ENCODE measurements at places on chromosomes 4 and X.

DNA sequence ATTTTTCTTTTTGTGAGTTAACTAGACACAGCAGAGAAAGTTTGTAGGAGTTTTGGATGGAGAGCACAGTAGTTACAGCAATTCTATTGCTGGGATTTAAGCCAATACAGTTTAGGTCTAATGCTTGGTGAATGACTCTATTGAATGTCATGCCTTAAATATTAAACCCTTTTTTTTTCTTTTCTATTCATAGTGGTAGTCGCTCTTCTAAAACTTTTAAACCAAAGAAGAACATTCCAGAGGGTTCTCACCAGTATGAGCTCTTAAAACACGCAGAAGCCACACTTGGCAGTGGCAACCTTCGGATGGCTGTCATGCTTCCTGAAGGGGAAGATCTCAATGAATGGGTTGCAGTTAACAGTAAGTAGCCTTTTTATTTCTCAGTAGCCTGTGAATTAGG is 34.8 kb upstream of the DCK start:
- DNase-seq: no peak

DNA sequence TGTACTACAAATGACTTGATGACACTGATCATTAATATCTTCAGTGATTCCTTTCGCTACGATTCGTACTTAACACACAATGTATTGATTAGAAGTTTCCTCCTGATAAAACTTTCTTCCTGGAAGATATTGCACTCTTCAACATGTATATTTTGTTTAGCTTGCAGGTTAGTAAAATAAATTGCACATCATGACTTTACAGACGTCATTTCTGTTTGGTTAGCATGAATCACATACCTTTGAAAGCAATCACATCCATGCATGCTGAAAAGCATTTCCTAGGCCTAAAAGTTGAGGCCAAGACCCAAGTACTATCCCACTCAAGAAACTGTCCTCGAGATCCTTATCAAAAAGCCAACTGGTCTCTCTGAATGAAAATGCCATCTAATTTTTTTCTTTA is 1841.0 kb upstream of the PCDH7 start:
- DNase-seq: no peak

DNA sequence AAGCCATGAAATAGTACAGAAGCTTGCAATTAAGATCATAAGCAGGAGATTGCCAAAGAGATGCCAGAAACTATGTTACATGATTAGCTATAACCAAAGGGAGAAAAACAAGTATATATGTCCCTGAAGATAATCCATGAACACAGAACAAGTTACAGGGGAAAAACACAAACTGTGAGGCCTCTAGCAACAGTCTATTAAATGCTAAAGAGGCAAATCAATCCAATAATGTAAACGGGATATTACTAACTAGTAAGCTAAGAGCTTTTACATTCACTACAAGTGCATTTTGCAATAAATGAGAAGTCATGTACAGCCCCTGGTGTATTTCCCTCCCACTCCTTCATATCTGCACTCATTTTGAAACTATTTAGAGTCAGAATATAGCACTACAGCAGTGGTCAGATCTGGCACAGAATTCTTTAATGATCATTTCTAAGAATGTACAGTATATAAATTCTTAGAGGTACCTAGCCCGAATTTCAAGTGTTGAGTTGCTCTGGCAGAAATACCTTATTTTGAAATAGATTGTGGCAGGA is 449.8 kb upstream of the SMIM31 start:
- no peak for DNase-seq

GRCh38 chr4:179664430-179665027 is 2222.3 kb upstream of the AGA start:
- DNase-seq: no peak

DNA sequence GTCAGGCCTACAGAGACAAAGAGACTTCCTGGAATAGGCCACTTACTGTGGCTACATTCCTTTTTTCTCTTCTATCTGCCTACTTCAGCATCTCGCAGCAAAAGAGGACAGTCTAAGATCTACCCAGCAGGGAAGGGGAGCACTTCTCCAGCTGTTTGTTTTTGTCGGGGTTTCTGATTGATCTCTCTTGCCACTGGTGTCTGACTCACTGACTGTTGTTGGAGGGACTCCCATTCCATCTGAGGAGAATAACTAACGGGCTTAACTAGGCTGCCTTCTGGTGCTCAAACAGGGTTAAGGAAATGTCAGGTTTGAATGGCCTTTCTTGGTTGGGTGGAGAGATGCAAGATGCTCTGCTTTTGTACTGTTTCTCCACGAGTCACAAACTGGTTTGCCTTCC is 100.2 kb upstream of the TMEM164 start:
- no peak for DNase-seq

GRCh38 chr4:37803348-37803973 is 23.0 kb upstream of the PGM2 start:
- DNase-seq: no peak

DNA sequence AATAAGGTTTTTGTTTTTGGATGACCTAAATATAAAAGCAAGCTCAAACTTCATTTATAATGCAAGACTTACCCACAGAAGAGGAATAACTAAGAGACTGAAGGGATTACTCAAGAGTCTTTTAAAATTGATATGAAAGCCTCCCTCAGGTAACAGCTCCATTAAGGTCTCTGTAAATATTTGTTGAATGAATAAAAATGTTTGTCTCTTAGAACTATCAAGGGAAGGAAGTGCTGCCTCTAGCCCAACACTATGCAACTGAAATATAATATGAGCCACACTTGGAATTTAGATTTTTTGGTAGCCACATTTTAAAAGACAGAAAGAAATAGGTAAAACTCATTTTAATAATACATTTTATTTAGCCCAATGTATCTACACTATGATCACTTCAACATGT is 127.8 kb downstream of the SH3RF1 start:
- DNase-seq: no peak

GRCh38 chr4:71771613-71772012 is 12.3 kb downstream of the GC start:
- no peak for DNase-seq

DNA sequence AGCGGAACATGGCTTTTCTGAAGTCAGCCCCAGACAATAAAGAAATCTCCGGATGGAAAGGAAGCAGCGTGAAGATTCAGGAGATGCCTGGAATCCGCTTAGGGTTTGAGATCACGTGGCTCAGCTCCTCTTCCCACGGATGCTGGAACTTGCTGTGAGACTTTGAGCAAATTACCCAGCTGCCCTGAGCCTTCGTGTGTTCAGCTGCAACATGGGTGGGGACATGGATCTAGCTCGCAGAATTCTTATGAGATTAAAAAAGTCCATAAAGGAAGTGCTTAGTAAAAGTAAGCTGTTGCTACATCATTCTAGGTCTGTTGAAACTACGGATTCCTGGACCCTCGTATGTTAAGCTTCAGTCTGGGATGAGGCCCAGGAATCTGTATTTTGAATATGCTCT is 55.7 kb upstream of the STIM2 start:
- DNase-seq: no peak

DNA sequence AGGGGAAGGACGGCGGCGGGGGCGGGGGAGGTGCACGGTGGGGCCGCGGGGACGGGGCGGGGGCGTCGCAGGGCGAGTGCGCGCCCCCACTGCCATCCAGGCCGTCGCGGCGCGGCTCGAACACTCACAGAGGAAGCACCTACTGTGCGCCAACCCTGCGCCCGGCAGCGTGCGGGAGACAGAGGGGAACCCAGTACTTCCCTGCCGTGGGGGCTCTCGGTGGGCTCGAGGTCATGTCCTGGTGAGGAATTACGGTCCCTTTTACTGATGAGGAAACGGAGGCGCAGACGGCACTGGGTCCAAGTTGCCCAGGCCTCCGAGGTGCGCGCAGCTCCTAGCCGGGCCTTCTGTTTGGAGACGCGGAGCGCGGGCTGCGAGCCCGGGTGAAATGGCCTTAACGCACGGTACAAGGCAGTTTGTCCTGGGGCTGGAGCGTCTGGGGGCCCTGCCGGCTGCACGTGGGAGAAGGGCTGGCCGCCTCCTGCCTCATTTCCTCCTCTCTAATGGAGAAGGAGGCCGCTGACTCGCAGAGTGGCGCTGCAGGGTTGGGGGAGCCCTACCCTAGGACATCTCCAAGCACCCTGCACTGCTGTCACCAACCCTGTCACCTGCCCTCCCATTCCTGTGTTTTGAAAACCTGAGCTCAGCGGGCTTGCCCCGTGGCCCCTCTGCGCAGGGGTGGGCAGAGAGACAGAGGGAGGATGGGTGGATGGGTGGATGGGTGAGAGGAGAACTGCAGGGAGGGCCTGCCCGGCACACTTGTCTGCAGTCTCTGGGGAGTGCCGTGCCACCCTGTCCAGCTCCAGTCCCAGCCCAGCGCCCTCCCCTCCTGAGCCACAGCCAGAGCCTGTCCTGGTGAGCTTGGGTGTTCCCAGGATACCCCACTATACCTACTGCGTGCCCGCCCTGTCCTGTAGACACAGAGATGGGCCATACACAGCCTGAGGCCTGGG is 106.0 kb downstream of the ADRA2C start:
- no peak for DNase-seq

DNA sequence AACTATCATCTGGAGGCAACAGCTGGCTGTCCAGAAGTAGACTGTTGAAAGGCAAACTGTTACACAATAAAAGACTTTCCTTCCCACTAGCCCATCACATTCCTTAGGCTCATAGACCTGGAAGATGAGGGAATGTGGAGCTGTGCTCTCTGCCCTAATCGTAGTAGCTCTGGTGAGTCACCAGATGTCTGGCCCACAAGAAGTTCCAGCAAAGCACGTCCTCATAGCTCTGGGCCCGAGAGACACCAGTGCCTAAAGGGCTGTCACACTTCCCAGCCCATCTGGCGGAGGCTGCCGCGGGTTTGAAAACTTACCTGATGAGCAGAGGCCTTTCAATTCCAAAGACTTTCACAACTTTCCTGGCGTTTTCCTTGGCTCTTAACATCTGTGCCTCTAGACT is 81.7 kb upstream of the STOX2 start:
- no peak for DNase-seq

DNA sequence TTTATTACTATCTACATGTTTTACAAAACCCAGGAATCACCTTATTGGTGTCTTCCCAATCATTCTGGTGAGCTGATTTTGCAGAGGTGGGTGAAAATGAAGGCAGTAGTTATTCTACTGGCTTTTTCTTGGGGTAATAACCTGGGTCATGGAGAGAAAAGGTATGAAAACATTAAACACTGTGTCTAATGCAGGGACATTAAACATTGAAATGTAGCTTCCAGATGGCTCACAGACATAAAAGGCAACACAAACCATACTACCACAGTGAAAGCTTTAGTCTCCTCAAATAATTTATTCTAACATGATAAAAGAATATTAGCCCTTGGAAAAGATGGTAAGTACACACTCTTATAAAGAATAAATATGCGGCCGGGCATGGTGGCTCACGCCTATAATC is 8.0 kb downstream of the SETD7 start:
- DNase-seq: no peak

- DNase-seq: no peak
These were observed 213.2 kb upstream of the UGT8 start for GRCh38 chr4:114385195-114385985.

DNA sequence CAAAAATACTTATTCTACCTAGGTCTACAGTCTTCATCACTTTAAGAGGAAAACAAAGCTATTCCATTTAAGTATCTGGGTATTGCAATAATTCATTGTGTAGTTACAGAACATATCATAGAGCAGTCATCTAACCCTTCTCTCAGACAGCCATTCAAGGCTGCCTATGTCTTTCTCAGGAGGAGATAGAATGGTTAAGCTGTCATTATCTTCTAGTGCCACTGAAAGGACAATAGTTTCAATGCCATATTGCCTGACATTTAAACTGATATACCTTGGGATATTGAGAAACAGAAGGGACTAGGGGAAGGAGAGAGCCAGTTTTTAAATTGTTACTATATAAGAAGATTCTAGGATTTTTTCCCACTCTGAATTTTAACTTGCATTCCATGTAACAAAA is 527.0 kb downstream of the GRID2 start:
- no peak for DNase-seq

- DNase-seq: no peak
These were observed 1.4 kb downstream of the TEX13D start for GRCh38 chrX:124333862-124334261.

DNA sequence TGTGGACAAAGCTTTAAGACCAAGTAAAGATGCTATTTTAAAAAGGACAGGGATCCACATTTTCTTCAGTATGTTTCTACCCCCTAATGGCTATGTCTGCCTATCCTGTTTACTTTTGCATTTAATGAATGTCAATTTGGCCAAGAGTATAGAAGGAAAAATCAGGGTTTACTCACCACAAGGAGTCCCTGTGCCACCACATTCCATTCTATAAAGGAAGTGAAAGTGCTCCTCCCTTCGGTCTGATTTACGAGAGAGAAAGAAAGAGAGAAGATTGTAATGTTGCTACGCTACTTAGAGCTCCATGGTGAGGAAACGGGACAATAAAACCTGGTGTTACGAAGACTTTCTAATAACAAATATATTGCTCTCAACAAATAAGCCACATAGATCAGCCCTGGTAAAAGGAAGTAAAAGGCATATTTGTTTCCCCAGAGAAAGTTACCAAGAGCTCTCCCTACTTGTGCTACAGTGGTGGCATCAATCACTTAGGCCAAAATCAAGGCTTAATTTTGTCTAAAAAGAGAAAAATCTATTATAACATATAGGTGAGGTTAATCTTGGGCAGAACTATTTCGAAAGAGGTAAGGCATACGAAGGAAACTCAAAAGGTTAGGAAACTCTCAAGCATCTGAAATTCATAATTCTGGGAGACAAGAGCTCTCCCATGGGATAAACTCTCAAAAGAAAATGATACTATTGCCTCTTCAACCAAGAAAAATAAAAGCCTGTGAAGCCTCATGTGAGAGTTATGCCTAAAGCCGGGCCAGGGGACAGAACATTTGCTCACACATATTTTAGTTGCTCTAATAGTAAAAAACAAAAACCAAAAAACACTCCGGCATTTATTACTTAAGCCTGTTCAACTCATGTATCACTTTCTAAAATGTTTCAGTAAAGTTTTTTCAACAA is 29.5 kb downstream of the TAPT1 start:
- DNase-seq: no peak

- peak; percentile 29 for DNase-seq
These were observed 94.5 kb downstream of the ANXA3 start for GRCh38 chr4:78645853-78646757.

- no peak for DNase-seq
These were observed 107.9 kb downstream of the ABLIM2 start for GRCh38 chr4:8050555-8051206.

DNA sequence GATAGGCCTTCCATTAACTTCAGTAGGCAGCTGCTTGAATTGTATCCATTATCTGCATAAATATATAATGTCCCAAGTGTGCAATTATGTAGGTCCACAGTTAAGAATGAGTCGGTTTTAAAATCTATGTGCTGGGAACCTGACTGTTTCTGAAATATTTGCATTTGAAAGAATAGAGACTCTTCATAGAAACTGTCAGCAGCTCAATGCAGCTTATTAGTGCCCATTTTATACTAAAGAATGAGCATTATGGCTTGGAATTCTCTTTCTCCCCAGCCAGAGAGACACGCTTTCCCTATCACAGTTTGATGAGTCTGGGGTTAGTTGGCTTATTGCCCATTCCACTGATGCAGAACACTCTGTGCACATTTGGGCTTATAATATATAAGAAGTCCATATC is 202.0 kb upstream of the PCDH7 start:
- DNase-seq: no peak

- no peak for DNase-seq
These were observed 89.4 kb downstream of the EFNB1 start for GRCh38 chrX:68918202-68918601.
